ENCODE measurements at places on chromosomes 5 and 9.

DNA sequence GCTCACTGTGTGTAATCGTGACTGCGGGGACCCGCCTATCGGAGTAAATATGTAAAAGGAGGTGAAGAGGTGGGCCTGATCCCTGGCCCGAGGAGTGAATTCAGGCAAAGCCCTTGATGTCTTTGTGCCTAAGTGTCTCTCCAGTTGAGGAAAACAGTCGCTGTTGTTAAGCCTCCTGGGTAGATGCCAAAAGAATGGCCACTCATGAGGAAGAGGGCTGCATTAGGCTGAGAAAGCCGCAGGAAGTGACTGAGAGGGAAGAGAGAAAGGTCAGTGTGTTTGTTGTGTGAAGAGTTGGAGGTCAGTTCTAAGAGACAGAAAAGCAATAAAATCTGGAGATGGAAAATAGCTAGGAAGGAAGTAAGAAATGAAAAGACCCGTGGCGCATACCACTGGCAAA, 35.8 kb upstream of the PIP5K1B start:
- DNase-seq: no peak

DNA sequence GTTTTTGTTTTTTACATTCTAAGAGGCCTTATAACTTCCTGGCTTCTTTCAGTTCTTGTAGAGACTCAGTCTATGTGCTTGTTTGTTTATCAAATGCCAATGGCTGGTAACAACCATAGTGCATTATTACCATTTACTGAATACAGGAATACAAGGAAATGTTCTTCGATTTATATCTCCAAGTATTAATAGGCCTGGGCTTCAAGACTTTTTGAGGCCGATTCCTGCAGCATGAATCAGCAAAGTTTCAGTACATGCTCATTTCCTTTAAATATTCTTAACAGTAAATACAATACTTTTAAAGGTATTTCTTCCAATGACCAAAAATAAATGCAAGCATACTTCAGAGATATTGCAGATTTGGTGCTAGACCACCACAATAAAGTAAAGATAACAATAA, 535.3 kb downstream of the EFNA5 start:
- no peak for DNase-seq

DNA sequence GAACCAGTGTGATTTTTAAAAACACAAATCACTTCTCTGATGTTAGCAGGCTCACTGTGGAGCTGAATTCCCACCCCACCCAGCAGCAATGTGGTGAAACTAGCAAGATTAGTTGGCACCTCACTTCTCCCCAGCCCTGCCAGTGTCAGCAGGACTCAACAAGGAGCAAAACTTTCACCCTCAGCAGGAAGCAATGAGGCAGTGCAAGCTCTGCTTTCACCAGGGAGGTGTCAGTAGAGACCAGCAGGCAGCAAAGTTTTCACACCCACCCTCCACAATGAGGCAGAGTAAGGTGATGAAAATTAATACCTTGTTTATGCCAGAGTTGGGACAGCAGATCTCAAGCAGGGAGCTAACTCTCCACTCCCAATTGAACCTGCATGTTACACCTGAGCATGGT, 565.0 kb downstream of the CETN3 start:
- no peak for DNase-seq

DNA sequence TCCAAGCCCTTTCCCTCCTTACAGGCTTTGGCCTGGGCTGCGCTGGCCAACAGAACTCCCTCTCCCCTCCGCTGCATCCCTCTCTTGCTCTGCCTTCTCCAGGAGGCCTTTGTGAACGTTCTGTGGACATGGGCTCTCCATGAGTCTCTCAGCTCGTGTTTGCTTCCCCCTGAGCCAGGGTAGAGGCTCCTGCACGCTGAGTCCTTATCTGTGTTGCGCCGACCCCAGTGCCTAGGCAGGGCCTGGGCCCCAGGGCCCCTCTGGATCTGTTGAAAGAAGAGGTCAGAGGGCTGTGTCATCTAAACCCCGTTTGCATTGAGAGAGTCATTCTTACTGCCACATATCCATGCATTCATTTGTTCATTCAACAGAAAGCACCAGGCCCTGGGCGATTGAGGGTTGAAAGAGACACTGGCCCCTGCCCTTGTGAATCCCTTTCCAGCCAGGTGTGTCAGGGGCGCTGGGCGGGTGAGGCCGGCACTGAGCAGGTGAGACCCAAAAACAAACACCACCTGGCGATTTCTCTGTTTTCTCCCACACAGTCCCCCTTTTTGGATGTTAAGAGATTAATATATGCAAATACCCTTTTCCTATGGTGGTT, 111.2 kb upstream of the IER5L start:
- no peak for DNase-seq

DNA sequence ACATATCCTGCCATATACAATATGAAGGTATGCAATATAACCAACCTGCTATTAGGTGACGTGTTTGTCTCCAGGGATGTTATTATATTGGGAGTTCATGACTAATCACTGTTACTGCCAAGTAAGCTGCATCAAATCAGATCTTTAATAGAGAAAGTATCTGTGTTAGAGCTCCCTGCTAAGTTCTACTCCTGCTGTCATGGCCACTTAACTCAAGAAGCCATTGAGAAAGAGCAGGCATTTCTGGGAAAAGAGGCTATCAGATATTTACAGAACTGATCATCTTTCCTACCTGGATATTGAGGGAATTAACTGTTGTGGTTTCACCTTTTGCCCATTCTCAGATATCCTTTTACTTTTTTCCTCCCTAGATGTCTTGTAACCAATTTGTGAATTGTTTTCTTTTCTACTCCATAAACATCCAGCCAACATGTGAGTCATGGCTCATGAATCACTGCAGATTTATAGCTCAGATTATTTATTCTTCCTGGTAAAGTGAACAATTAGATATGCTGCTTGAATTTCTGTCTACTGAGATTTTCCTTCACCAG, 634.8 kb upstream of the FAM174A start:
- DNase-seq: no peak

DNA sequence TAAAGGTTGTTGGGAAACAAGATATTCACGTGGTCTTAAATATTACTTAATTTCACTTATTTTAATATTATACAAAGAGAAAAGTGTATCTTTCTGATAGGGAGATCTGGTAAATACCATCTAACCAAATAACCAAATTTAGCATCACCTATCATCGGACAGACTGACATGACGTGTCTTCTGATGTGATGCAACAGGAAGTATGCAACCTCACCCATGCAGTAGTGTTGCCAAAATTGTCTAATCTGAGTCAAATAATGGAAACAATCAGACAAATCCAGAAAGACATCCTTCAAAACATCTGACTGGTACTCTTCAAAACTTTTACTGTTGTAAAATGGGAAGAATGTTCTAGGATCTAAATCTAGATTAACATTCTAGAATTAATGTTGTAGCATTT, 148.0 kb downstream of the FGF1 start:
- DNase-seq: no peak

- DNase-seq: no peak
These were observed 244.7 kb upstream of the GRAMD2B start for GRCh38 chr5:126178521-126178920.

- no peak for DNase-seq
These were observed 23.4 kb upstream of the LECT2 start for GRCh38 chr5:135978212-135978631.

GRCh38 chr9:134635351-134636148, 6.1 kb upstream of the COL5A1 start:
- no peak for DNase-seq

DNA sequence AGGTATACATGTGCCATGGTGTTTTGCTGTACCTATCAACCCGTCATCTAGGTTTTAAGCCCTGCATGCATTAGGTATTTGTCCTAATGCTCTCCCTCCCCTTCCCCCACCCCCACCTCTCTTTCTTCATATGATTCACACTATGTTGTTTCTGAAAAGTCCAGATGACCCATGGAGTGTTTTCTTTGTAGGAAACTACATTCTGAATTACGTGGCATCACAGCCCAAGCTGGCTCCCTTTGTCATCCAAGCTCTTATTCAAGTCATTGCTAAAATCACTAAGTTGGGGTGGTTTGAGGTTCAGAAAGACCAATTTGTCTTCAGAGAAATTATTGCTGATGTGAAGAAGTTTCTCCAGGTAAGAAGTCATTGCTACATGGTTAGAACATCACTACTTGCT, 30.4 kb downstream of the RANBP17 start:
- no peak for DNase-seq

DNA sequence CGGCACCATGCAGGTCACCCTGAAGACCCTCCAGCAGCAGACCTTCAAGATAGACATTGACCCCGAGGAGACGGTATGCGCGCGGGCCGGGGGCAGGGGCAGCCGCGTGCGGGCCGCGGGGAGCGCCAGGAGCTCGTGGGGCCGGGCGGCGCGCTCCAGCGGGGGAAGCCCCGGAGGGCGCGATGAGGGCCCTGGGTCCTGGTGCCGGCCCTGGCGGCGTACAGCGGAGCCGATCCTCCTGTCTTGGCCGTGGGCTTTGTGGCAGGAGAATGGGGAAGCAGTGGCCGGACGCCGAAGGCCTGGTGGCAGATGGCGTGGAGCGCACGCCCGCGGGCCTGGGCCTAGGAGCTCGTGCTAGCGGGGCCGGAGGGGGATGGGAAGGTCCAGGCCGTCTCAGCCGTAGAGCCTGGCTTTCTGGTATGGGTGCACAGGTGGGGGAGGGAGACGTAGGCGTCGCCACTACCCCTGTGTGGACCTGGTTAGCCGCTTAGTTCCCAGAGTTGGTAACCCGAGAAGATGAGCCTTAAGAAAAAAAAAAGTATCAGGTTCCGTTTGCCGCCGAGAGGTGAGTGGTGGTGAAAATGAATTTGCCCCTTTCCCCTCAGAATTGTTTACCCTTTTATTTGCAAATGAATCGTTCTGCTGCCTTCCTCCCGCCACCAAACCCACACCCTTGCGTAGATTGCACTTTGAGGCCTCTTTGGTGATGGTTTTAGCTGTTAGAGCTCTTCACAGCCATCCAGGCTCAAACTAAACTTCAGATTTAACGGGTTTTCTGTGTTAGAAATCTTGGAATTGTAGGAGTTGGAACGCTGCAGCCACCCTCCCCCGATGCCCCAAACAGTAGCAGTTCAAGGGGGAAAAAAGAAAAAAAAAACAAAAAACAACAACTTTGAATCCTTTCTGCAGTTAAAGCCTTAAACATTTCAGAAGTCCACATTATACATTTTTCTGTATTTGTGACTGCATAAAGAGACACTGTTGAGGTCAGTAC, 841 bp downstream of the RAD23B start:
- peak; percentile 29 for DNase-seq

DNA sequence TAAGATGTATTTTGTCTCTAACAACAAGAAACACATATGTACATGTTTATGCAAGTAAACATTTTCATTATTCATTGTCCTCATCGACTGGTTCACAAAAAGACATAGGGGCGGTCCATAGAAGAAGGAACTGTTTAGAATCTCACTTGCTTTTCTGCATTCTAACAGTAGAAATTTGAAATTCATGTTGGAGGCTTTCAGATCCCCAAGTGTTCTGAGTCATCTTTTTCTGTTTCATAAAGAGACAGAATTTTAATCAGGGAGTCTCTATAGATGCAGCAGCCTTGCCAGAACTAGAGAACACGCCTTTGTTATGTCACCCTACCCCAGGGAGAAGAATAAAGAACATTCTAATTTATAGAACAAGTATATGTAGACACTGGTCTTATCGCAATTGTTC, 324.3 kb downstream of the GABRG2 start:
- DNase-seq: no peak

GRCh38 chr5:124783285-124783684, 36.8 kb upstream of the ZNF608 start:
- DNase-seq: no peak

DNA sequence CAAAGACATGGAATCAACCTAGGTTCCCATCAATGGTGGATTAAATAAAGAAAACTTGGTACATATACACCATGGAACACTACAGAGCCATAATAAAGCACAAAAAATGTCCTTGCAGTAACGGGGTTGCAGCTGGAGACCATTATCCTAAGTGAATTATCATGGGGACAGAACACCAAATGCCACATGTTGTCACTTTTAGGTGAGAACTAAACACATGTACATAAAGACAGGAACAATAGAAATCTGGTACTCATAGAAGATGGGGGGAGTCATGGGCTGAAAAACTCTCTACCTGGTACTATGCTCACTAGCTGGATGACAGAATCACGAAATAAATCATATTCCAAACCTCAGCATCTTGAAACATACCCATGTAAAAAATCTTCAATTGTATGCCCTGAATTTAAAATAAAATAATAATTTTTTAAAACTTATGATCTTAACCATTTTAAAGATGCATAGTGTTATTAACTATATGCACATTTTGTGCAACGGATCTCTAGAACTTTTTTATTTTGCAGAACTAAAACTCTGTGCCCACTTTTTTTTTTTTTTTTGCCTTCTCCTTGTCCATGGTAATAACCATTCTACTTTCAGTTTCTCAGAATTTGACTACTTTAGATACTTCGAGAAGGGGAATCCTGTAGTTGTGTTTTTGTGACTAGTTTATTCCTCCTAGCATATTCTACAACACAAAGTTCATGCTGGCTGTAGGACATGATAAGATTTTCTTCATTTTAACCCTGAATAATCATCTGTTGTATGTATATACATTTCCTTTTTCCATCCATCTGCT, 1081.6 kb upstream of the ACO1 start:
- DNase-seq: no peak

DNA sequence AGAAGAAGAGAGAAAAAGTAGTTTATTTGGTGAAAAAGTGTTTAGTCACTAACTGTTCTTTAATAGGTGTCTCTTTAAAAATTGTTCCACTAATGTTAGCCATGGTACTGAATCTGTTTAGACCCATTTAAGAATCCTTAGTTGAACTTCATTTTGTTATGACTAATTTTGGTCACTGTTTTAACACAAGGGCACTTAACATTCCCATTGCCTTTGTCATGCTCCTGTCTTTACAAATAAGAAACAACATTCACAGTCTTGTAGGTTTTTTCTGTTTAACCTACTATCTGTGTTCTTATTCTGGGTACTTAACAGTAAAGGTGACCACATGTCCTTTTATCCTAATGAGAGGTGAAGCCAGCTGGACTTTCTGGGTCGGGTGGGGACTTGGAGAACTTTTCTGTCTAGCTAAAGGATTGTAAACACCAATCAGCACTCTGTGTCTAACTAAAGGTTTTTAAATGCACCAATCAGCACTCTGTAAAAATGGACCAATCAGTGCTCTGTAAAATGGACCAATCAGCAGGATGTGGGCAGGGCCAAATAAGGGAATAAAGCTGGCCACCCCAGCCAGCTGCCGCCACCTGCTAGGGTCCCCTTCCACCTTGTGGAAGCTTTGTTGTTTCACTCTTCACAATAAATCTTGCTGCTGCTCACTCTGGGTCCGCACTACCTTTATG, 116.7 kb downstream of the WDR70 start:
- no peak for DNase-seq

GRCh38 chr9:114412048-114412683, 24.4 kb upstream of the AKNA start:
- no peak for DNase-seq

- no peak for DNase-seq
These were observed 91.5 kb upstream of the NFIL3 start for GRCh38 chr9:91515074-91515687.

GRCh38 chr5:89071101-89071940, 188.3 kb upstream of the MEF2C start:
- DNase-seq: no peak

GRCh38 chr5:147248561-147248960, 13.7 kb downstream of the STK32A start:
- DNase-seq: no peak
